ENCODE measurements at places on chromosomes 12 and 14. TPM values are rescaled to one million over a fixed set of nuclear protein-coding genes. Genes with fewer than 3 reads are reported as not detected.

DNA sequence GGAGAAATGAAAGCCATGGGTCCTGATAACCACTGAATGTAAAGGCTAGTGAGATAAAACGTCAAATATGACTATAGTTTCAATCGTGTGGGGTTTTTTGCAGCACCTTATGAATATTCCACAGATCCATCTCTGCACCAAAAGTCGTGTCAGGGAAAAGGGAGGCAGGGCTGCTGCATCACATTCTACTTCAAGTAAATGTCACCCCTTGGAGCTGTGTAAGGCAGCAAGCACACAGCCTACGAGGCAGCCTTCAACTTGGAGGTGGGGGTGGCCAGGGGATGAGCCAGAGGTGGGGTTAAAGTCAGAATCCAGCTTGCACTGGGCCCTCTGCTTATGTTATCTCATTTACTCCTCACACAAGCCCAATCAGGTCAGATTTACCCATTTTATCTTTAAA is 90.4 kb downstream of the ARMH4 start:
- no peak for DNase-seq

DNA sequence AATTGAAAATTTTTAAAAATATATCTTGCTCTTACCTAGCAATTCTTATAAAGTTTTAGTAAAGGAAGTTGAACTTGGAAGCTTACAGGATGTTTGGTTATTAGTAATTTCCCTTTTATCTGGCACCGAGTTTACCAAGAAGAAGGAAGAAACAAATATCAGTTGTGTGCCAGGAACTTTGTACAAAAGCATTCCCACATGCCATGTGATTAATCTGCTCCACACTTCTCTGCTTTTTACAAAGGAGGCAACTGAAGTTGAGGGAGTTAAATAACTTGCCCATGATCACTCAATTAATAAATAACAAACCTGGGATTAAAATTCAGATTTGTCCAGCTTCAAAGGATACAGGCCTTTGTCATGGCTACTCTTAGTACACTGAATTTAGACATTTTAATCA is 122.5 kb upstream of the BCAT1 start:
- no peak for DNase-seq

- peak; percentile 70 for DNase-seq
Measured at GRCh38 chr12:94149781-94150239, 1.4 kb downstream of the PLXNC1 start.

GRCh38 chr12:41188841-41189394 is 798 bp downstream of the PDZRN4 start:
- no peak for DNase-seq

- DNase-seq = no peak
Measured at GRCh38 chr14:63394841-63395240, 76.1 kb upstream of the GPHB5 start.

DNA sequence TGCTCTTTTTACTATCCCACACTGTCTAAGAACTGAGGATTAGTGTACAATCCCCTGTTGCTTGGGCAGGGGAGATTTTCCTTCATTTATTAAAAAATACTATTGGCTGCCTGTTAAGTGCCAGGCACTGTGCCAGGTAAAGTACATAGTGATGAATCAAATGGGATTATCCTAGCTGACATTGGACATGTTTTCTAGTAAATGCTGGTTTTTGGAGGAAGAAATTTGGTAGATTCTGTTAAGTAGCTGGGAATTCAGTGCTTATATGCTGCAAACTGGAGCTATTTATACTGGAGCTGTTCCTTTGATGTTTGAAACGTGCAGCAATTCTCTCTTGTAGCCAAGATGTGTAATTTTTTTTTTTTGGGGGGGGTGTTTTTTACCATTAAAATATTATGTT is 299.6 kb downstream of the EMP1 start:
- no peak for DNase-seq

GRCh38 chr14:95465358-95465757 is 51.1 kb downstream of the SYNE3 start:
- DNase-seq = no peak

GRCh38 chr12:20372326-20373096 is 4.2 kb downstream of the PDE3A start:
- DNase-seq = no peak

The CAPRIN2 gene
- 32.9 TPM for total RNA-seq

DNA sequence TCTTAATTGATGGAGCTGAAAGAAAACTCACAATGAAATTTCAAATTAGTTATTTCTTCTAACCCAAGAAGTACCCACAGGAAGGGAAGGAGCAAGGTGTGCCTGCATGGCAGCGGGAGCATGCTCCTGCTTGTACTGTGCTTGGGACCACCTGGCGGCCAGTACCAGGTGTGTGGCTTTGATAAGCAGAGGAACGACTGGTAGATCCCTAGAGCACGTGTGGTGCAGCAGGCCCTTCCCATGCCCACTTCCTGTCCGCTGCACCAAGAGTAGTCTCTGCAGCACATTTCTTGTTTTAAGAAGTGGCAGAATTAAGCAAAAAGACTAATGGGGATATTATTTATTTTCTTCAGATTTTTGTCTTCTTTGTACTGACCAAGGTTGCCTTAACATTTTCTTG is 122.3 kb upstream of the ATF1 start:
- DNase-seq = no peak

The MYG1 gene
- total RNA-seq = 29.5 TPM

The ITGB7 gene
- 1.2 TPM for total RNA-seq

The GPR84 gene
- not detected for total RNA-seq

The ACIN1 gene
- 103 TPM for total RNA-seq

DNA sequence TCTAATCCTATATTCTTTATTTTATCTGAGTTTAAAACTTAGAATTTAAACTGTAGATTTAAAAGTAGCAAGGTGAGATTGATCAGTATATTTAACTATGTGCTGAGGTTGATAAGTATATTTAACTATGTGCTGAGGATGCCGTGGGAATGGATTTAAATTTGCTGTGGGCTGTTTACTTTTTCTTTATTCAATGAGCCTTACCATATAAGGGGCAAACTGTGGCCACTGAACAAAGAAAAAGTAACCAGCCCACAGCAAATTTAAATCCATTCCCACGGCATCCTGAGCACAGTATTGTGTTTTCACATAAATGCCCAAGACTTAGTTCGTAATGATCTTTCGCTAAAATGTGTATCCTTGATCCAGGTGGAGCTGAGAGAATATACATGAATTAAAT is 43.1 kb downstream of the PROX2 start:
- no peak for DNase-seq

DNA sequence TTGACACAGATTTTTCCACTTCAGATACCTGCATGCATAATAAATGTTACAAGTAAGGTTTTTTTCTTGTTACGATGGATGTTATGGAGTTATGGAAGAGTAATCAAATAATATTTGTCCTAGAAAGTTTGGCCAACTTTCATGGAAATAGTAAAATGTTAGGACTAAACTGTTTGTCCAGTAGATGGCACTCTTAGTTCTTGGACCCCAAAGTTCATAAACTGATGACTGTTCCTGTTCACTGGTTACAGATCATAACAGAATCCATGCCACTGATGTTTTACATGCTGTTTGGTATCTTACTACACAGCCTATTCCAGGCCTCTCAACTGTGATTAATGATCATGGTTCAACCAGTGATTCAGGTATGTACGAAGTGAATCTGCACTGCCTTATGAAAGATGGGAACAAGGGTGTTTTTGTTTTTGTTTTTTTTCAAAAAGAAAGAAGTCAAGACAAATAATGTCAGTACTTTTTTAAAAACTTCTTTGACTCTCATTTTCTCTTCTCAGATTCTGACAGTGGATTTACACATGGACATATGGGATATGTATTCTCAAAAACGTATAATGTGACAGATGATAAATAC is 48.8 kb upstream of the SLCO1C1 start:
- DNase-seq = peak; percentile 60

The SIRT4 gene
- 5.0 TPM for total RNA-seq

DNA sequence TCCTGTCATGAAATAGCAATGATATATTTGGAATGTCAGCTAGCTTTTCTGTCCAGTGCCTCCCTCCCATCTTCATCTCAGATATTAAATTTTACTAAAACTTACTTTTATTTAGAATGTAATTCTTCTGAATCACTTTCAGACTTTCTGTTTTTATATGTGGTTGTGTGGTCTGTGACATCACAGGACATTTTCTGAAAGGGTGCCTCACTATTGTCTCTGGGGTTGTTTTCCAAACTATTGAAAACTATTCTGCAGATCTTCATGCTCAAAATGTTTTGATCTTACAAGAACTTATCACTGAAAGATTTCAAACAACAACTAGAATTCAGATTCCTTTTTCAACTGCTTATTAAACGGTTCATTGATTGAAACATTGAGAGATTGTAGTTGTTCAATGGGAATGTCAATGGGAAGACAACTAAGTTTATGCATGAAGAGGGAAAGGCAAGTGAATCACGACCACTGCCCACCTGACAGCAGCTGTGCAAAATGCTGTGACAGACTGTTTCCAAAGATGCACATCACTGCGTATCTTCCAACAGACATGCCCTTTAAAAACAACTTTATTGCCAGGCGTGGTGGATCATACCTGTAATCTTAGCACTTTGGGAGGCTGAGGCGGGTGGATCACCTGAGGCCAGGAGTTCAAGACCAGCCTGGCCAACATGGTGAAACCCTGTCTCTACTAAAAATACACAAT is 51.3 kb downstream of the KLRG1 start:
- no peak for DNase-seq

- DNase-seq = no peak
Measured at GRCh38 chr12:91104812-91105466, 6.4 kb downstream of the LUM start.

GRCh38 chr14:44803239-44803905 is 158.4 kb downstream of the KLHL28 start:
- peak; percentile 78 for DNase-seq

DNA sequence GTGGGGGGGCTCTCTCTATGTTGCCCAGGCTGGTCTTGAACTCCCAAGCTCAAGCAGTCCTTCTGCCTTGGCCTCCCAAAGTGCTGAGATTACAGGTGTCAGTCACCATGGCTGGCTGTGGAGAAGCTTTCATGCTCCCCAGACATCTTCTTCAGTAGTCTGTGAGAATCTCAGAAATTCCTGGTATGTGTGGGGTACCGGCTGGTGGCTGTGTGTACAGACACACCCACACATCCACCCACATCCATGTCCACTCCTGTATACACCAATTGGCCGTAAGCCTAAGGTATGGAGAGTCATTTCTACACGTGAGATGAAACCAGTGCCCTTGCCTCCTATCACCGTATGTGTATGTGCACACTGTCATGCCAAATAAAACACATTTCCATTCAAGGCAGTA is 27.8 kb downstream of the GPRC5D start:
- no peak for DNase-seq

The NFATC4 gene
- total RNA-seq = 56.6 TPM

- no peak for DNase-seq
Measured at GRCh38 chr14:77267937-77268699, 2.9 kb downstream of the NGB start.
